ENCODE measurements at places on chromosomes 16 and 17.

DNA sequence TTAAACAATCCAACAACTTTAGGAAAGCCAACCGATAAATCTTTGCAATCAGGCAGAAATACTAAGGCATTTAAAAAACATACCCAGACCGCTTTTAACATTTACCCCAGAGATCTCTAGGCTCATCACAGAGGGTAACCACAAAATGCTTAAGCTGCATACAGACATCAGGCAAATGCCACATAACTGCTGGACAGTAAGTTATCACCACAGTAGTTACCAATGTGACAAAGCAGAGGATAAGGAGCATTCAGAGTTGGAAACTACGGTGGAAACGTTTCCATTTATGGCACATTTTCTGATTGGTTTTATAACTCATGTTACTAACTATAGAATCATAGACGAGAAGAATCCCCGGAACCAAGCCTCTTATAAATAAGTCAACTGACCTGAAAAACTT, 77.5 kb downstream of the KANSL1 start:
- no peak for DNase-seq
- peaks cover 2% of the 10 kb centered on the region for H3K4me1 ChIP-seq
- no peaks in the 10 kb centered on the region for H3K27me3 ChIP-seq
- no peak overlapping the region for H3K27ac ChIP-seq

GRCh38 chr17:45794840-45795239, 10.7 kb downstream of the CRHR1 start:
- no peak for DNase-seq
- no peak overlapping the region for H3K27ac ChIP-seq
- H3K4me3 ChIP-seq: no peak overlapping the region
- H3K36me3 ChIP-seq: no peaks in the 10 kb centered on the region

DNA sequence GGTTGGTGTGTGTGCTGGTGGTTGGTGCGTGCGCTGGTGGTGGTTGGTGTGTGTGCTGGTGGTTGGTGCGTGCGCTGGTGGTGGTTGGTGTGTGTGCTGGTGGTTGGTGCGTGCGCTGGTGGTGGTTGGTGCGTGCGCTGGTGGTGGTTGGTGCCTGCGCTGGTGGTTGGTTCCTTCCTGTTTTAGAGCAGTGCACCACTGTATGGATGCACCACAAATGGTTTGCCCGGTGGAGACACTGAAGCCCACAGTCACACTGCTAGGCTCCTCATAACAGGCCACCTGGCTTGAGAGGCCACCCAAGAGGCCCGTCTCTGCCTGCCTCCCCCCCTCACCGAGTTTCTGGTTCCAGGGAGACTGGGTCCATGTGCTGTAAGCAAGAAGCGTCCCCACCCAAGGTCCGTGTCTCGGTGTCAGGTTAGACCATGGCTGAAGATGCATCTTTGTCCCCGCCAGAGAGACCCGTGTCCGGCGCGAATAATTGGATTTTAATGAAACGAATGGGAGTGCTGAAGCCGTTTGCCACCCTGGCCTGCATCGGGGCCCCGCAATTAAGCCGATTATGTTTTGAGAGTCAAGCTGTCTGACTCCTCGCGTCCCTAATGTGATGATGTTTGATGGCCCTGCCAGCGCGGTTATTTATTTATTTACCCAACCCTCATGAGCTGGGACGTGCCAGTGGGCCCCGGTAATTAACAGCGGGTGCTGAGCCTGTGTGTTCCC, 161.3 kb upstream of the GSE1 start:
- DNase-seq: no peak
- H3K27ac ChIP-seq: no peak overlapping the region
- peaks cover 5% of the 10 kb centered on the region for H3K4me1 ChIP-seq
- no peaks in the 10 kb centered on the region for H3K27me3 ChIP-seq
- no peak overlapping the region for H3K4me3 ChIP-seq

GRCh38 chr17:29090750-29091605, 48.0 kb downstream of the PIPOX start:
- peaks cover 26% of the 10 kb centered on the region for H3K36me3 ChIP-seq
- no peaks in the 10 kb centered on the region for H3K27me3 ChIP-seq
- H3K4me3 ChIP-seq: no peak overlapping the region
- H3K4me1 ChIP-seq: peaks cover 2% of the 10 kb centered on the region

DNA sequence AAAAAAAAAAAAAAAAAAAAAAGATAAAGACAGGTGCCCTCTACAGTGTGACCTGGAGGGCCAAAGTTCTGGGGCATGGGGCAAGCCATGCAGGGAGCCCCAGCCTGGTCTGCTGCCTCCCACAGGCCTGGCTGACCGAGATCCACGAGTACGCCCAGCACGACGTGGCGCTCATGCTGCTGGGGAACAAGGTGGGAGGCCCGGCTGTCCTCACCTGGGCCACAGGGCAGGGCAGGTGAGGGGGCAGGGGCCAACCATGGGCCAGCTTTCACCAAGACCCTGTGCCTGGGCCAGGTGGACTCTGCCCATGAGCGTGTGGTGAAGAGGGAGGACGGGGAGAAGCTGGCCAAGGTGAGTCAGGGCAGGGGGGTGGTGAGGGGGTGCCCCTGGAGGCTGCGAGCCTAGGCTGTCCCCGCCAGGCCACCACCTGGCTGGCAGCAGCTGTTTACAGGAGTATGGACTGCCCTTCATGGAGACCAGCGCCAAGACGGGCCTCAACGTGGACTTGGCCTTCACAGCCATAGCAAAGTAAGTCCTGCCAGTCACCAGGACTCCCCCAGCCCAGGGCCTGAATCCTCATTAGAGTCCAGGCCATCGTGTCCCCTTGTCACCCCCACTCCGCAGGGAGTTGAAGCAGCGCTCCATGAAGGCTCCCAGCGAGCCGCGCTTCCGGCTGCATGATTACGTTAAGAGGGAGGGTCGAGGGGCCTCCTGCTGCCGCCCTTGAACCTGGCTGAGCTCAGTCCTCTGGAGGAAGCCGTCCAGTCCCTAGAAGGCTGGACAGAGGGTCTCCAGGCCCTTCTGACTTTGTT, 2.7 kb upstream of the TRAF7 start:
- H3K27me3 ChIP-seq: no peaks in the 10 kb centered on the region
- no peak for DNase-seq
- H3K36me3 ChIP-seq: peaks cover 21% of the 10 kb centered on the region
- peak overlapping the region; percentile 12 for H3K27ac ChIP-seq
- H3K4me1 ChIP-seq: peaks cover 20% of the 10 kb centered on the region

DNA sequence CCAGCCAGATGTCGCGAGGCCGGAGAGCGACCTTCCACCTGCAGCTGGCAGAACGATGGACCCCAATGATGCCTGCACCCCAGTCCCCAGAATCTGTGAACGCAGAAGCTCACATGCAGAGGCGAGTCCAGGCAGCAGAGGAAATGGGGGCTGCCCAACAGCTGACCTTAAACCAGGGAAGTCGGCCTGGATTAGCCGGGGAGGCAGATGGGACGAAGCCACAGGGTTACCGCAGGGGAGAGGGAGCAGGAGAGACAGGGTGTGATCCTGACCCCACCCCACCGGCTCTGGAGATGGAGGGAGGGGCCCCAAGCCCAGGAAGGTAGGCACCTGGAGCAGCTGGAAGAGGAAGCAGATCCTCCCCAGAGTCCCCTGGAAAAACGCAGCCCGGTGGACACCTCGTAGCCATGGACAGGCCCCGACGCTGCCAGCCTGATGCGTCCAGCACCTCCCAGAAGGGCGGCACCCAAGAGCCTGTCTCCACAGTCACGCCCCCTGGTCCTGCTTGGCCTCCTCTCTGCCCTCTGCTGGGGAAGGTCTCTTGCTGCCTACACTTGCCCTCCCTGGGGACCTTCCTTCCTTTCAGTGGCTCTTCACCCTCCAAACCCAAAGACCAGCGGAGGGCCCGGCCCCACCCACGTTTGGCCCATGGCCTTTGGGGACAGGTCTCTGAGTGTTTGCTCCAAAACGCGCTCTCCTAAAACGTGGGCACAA, 37.3 kb downstream of the PIEZO1 start:
- H3K27ac ChIP-seq: no peak overlapping the region
- no peak for DNase-seq
- no peaks in the 10 kb centered on the region for H3K27me3 ChIP-seq
- no peaks in the 10 kb centered on the region for H3K36me3 ChIP-seq

DNA sequence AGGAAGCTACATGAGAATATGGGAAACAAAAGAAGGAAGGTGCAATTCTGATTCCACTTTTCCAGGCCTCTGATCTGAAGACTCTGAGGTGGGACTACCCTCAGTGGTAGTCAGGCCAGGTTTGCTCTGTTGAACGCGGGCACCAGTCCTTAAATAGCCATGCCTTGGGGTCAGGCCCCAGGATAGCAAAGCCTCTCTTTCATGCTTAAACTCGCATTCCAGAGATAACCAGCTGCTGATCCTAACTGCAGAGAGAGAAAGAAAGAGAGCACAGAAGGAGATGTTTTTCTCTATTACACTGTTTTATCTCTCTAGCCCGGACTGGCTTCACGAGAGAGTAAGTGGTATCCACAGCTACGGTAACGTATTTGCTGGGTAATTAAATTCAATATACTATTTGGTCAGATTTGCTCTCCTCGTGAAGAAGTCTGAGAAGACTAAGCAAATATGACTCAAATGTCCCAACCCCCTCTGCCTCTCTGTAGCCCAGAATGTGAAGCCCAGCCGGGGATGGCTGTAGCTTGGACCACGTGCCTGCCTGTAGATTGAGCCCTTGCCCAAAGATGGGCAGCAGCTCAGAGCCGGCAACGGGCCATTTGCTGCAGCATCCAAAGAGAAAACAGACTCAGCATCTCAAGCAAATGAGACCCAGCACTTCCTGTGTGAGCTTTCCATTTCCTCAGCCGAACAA, 122.2 kb downstream of the SMG6 start:
- no peak overlapping the region for H3K4me3 ChIP-seq
- H3K27ac ChIP-seq: no peak overlapping the region
- no peak for DNase-seq
- H3K36me3 ChIP-seq: peaks cover 3% of the 10 kb centered on the region

GRCh38 chr17:17411692-17412091, 65.1 kb upstream of the MED9 start:
- H3K36me3 ChIP-seq: no peaks in the 10 kb centered on the region
- no peaks in the 10 kb centered on the region for H3K27me3 ChIP-seq
- H3K27ac ChIP-seq: no peak overlapping the region

DNA sequence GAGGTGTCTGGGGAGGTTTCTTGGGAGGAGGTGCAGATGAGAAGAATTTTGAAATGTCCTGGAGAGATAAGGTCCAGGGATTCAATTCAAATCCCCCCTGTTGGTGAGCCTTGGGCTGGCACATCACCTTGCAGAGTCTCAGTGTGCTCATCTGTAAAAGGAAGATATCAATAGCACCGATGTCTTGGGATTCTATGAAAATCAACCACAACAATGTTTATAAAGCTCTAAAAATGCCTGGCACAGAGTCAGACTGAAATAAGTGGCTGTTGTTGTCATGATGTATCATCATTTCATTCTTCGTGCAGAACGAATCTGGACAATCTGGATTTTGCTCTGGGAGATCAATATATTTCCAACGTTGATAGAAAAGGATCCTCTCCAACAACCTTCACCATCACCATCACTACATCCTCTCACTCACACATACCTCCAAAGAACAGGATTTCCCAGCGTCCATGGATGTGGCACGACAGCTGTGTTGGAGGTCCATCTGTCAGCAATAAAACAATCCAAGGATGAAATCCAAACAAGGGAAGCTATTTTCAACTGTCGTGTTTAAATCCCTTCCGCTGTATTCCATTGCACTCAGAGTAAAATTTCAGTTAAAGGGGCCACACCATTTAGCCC, 393.7 kb upstream of the DYNLRB2 start:
- H3K4me3 ChIP-seq: no peak overlapping the region
- H3K4me1 ChIP-seq: no peaks in the 10 kb centered on the region
- no peak overlapping the region for H3K27ac ChIP-seq
- no peaks in the 10 kb centered on the region for H3K36me3 ChIP-seq
- no peaks in the 10 kb centered on the region for H3K27me3 ChIP-seq

DNA sequence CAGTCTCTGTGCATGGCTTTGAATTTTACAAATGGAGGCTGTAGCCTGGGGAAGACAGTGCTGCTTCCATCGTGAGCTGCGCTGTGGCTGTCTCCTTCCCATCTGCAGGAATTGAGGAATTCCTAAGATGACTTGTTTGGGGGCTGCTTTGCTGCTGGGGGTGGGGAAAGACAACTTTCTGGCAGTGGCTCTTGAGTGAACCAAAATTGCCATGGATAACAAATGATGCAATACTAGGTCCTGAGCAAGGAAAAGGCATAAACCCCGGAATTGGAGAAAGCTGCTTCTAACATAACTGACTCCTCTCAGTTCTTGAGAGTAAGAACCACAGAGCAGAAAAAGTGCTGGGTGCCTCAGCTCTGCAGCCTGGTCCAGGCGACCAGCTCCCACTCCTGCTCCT, 245.0 kb upstream of the RPL38 start:
- no peaks in the 10 kb centered on the region for H3K36me3 ChIP-seq
- no peak overlapping the region for H3K4me3 ChIP-seq
- H3K27me3 ChIP-seq: no peaks in the 10 kb centered on the region

GRCh38 chr17:7475764-7476422, 3.5 kb downstream of the ZBTB4 start:
- peaks cover 2% of the 10 kb centered on the region for H3K4me1 ChIP-seq
- no peaks in the 10 kb centered on the region for H3K27me3 ChIP-seq
- no peak overlapping the region for H3K4me3 ChIP-seq
- no peak overlapping the region for H3K27ac ChIP-seq
- no peak for DNase-seq
- H3K36me3 ChIP-seq: no peaks in the 10 kb centered on the region

GRCh38 chr16:56330476-56330875, 94.9 kb downstream of the AMFR start:
- no peaks in the 10 kb centered on the region for H3K27me3 ChIP-seq
- no peaks in the 10 kb centered on the region for H3K4me1 ChIP-seq
- H3K27ac ChIP-seq: no peak overlapping the region
- H3K36me3 ChIP-seq: no peaks in the 10 kb centered on the region
- DNase-seq: no peak

GRCh38 chr17:47973541-47973940, 2.6 kb downstream of the CDK5RAP3 start:
- H3K36me3 ChIP-seq: peaks cover 8% of the 10 kb centered on the region
- no peak for DNase-seq
- no peak overlapping the region for H3K4me3 ChIP-seq

- peaks cover 5% of the 10 kb centered on the region for H3K36me3 ChIP-seq
- no peaks in the 10 kb centered on the region for H3K27me3 ChIP-seq
- H3K27ac ChIP-seq: no peak overlapping the region
- DNase-seq: no peak
- no peaks in the 10 kb centered on the region for H3K4me1 ChIP-seq
These were observed 63.9 kb downstream of the NUP88 start for GRCh38 chr17:5355421-5356129.

- no peak overlapping the region for H3K4me3 ChIP-seq
- peaks cover 11% of the 10 kb centered on the region for H3K4me1 ChIP-seq
- DNase-seq: no peak
- H3K27ac ChIP-seq: no peak overlapping the region
- peaks cover 2% of the 10 kb centered on the region for H3K27me3 ChIP-seq
- no peaks in the 10 kb centered on the region for H3K36me3 ChIP-seq
These were observed 2.1 kb downstream of the MYO18A start for GRCh38 chr17:29177871-29178749.

Data from iPS DF 6.9 (cell line).